ENCODE measurements at places on chromosomes 11 and 22.
A peak's percentile ranks its signal among the peaks of the same experiment; 100 is the strongest.

DNA sequence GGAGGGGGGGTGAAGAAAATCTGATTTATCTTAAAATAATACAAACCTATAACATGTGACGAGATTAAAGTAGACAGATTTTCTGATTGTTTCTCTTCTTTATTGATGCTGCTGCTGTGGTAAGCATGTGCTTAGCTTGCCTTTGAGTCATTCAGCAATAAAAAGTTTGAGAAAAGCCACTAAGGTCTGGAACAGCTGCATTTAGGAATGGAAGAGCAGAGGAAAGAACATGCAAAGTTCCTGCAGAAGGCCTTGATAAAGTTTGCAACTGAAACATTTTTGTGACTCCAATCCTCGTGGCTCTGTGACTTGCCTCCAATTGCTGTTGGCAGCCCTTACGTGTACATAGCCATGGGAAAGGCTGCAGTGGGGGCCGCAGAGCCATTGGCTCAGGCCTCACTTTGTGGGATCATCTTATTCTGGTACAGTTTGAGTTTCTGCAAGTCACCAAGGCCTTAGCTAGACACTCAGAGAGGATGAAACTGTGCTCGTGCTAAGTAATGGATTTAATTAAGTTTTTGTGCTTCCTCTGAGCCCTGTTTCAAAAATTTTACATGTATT, 370.2 kb downstream of the AASDHPPT start:
- no peak for DNase-seq

DNA sequence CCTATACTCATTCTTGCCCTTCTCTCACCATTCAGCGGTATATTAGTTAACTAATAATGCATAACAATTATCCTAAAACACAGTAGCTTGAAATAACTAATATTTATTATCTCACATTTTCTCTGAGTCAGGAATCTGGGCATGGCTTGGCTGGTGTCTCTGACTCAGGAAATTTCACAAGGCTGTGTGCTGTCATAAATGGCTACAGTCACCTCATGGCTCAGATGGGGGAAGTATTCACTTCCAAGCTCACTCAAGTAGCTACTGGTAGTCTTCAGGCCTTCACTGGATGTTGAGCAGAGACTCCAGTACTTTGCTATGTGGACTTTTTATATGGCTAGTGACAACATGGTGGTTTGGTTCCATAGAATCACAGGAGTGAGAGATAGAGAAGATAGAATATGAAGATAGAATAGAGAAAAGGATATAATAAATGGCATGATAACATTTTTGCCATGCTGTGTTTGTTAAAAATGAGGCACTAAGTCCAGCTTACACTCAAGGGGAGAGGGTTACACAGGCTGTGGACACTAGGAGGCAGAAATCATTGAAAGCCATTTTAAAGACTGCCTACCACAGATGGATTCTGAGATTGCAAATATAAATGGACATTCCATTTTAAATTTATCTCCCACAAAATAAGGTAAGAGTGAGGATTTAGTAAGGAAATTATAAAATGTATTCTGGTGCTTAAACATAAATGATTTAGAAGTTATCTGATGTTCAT, 997.8 kb upstream of the CHORDC1 start:
- peak; percentile 61 for DNase-seq

- DNase-seq, result no peak
Measured at GRCh38 chr11:123362941-123363340, 67.1 kb upstream of the GRAMD1B start.

DNA sequence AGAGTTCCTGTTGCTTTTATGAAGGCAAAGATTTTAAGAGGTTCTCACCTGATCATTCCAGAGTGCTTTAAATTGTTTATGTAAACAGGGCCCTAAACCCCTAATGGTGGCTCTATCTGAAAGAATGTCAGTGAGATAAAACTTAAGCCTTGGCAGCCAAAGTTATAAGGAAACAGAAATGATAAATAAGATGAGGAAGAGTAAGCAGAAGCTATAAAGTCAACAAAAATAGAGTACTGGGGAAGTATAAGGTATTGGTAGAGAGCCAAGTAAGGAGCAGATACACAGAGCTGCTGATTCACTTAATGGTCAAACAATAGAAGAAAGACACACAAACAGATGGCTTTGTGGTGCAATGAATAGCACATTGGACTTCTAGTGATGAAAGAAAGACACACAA, 37.9 kb downstream of the TMPRSS5 start:
- no peak for DNase-seq

DNA sequence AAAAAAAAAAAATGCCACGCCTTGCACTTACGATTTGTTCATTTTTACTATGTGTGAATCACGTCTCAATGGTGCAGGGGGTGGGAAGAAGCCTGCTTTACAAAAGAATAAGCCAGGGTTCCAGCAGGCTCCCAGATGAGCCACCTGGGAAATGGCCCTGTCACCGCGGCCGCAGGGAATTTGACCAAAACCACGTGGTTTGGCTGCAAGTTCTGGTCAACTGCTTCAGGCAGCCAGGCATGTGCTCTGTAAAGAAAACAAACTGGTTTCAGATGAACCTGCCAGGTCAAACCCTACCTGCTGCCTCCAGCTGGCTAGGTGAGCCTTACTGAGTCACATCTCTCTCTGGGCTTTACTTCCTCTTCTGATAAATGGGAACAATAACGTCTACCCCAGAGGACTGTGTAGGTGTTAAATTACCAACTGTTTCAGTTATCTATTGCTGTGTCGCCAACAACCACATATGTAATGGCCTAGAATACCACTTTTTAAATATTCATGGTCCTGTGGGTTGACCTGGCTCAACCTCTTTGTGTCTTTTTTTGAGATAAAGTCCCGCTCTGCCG, 30.5 kb upstream of the GCAT start:
- no peak for DNase-seq

DNA sequence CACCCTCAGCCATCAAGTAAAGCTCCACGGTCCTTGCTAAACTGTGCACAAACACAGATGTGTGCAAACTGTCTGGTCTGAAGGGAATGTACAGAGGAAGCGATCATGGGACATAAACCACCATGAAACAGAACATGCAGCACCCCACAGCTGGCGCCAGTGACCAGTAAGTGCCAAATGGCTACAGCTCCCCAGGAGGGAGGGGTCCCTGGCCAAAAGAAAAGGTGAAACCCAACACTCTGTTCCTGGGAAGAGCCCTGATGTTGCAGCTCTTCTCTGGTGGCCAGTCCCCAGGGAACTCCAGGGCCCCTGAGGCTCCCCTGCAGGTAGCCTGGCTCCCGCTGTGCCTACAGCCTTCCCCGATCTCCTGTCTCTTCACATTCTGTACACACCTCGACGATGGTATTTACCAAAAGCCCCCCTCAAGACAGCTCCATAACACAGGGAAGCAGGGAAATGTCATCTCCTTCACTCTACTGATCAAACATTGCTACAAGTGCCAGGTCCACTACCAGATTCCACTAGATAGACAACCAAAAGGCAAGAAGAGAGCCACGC, 2.9 kb downstream of the DGCR6L start:
- DNase-seq, result no peak

GRCh38 chr11:46390331-46391171, 1.0 kb downstream of the CHRM4 start:
- DNase-seq, result no peak

DNA sequence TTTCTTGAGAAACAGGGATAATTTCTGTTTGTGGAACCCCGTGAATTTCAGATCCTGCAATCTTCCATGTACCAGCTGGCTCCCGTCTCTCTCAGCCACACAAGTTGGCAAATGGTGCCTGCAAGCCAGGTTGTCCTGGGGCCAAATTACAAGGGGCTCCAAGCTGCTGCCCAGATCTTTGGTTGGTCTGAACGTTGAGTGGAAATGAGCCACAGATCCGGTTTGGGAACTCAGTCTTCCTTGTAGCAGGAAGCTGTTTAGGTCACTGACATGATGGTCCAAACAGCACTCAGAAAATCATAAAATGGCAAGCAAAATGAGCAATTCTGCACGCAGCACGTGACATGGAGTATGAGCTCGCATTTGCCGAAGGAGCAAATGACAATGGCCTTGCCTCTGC, 1496.4 kb downstream of the TBC1D22A start:
- DNase-seq, result no peak

DNA sequence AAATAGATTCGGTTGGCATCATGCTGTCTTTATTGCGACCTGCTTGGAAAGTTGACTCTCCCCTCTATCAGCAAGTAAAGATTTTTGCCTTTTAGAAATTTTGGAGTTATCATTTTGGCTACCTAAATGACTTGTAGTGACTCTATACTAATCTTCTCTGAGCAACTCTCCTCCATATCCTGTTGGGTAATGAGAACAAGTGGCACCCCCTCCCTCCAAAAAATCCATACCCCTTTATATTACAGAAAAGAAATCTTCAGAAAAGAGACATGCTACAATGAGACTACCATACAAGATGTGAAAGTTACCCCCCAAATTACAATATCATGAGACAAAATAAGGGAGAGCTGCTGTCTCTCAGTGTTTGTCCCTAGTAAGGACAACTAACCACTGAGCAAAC, 1.2 kb downstream of the JAML start:
- no peak for DNase-seq

DNA sequence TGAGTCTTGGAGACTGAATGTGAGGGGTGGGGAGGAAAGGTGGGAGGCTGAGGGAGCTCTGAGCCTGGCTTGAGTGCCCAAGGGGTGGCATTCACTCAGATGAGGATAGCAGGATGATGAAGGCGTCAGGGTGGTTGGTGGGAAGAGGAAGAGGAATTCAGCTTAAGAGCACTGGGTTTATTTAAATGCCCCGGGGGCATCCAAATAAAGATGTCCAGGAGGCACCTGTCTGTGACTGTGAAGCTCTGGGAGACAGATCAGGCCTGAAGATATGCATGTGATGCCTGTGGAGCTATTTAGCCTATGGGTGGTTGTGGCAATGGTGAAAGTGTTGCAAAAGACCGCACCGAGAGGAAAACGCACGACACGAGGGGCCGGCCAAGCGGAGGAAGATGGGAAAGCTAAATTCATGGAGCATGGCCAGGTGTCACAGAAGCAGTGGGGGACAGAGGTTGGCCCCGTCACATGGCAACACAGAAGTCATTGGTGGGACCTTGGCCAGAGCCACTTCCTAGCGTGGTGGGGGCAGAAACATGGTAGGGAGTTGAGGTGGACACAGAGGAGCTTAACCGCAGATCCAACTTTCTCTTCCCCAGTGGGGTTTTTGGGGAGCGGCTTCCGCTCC, 15.5 kb downstream of the SLC37A2 start:
- DNase-seq, result no peak

- no peak for DNase-seq
Measured at GRCh38 chr11:116994195-116994594, 104.0 kb downstream of the SIK3 start.

DNA sequence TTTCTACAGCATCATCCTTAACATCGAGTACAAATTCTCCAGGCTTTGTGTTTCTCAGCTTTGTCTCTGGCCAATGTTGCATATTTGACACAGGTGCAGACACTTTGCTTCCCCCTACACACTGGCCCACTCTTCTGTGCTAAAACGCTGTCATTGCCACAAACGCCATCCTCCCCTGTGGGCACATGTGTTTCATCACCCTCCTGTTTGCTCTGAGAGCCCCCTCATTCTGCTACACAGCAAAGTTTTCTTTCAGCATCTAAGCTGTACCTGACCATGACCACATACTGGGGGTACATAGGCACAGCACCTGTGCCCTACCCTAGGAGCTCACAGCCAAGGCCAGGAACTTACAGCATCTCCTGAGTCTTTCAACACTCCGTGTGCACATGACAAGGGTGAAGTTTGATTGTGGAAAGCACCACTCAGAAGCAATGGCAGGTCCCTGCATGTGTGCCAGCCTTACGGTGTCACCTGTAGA, 7.9 kb upstream of the IGLL5 start:
- DNase-seq, result no peak

GRCh38 chr22:17387356-17387755, 18.1 kb downstream of the CECR2 start:
- no peak for DNase-seq

DNA sequence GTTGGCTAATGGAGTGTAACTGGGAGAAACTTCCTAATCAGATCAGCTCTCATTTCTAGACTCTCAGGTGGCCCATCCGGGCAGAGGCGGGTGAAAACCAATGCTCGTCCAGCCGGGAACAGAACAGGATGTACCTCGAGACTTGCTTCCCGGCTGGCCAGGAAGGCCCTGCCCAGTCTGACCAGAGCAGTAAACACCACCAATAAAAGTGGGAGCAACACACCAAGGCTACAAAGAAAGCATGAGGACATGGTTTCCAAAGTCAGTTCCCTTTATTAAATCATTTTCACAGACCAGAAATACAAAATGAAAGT, 940 bp upstream of the TNKS1BP1 start:
- DNase-seq, result no peak

GRCh38 chr11:86287468-86287796, 14.6 kb upstream of the HIKESHI start:
- no peak for DNase-seq

- no peak for DNase-seq
Measured at GRCh38 chr11:134055029-134055428, 13.8 kb upstream of the JAM3 start.

DNA sequence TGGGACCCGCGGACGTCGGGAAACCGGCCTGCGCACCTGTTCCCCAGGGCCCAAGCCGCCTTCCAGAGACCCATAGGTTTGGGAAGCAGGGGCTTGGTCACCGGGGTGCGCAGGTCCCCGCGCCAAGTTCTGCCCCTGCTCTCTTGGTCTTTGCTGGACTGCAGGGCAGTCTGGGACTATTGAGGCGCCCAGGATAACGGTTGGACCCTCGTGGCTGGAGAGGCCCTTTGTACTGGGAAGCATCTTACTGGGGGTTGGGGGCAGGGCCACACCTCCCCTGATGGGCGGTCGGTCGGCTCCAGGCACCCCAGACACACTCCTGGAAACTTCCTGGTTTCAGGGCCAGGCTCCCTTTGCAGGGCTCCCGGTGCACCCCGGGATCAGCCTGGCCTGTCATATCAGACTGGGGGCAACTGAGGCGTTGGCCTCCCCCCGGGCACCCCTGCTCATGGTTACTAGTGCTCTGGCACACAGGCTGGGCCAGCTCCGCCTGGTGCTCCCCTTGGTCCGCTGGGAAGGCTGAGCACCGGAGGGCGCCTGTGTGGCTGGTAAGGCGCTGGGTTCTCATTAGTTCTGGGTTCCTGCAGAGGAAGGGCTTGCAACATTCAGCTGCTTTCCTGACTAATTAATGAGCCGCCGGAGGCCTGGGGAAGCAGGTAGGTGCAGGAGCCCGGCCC, 1250.5 kb downstream of the BRD1 start:
- no peak for DNase-seq

GRCh38 chr22:17769013-17769715, 5.1 kb downstream of the BID start:
- DNase-seq, result no peak

DNA sequence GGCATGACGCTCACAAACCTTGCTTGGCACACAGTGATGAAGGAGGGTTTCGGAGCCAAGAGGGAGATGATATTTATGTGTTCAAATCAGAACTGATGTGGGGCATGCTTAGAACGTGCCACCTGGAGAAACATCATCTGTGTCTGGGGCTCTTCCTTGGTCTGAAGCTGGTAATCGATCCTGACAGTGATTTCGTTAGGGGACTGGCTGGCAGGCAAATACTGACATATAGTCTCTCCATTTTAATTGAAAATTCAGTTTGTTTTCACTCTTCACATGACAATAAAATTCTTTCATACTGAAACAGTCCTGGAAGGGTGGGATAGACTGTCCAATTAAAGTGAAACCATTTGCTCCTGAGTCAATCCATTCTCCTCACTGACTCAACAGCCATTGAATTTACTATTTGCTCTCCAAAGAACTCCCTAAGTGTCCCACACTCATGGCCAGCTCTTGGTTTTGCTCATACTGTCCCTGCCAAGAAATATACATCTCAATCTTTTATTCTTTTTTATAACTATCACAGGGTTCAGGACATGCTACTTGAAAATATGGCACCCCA, 134.8 kb downstream of the TRPC6 start:
- no peak for DNase-seq

All from skeletal muscle cell (primary cell).